ENCODE measurements at places on chromosomes 1 and 21.

DNA sequence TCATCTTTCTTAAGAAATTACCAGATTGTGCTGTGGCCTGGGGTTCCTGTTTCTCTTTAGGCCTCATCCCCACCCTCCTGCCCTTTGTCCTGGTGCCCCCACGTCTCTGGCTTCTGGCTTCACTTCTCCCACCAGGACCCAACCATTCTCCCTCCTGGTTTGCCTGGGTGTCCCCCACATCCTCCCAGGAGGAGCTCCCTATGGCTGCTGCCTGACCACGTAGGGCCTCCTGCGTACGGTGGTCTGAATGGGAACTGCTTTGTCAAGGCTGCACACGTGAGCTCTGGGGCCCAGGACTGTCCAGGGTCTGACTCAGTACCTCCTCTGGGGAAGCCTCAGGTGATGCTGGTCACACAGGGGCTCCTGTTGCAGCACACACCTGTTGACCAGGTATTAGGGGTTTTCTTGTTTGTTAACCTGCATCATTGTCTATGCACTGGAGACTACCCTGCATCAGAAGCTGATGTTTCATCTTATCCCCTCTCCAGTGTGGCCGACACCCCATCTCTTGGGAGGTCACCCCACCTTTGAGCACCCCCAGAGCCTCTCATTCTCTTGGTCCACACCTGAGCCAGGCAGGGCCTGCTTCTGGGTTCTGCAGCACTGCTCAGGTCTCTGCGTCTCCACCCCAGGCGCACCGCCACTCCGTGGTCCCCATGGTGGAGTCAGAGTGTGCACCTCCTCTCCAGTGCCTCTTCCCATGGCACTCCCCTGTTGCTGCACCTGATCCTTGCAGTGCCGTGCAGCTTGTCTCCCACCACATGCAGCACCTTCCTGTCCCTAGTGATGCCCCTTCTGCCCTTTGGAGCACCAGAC lies 65.8 kb downstream of the S100B start:
- no peak for DNase-seq

DNA sequence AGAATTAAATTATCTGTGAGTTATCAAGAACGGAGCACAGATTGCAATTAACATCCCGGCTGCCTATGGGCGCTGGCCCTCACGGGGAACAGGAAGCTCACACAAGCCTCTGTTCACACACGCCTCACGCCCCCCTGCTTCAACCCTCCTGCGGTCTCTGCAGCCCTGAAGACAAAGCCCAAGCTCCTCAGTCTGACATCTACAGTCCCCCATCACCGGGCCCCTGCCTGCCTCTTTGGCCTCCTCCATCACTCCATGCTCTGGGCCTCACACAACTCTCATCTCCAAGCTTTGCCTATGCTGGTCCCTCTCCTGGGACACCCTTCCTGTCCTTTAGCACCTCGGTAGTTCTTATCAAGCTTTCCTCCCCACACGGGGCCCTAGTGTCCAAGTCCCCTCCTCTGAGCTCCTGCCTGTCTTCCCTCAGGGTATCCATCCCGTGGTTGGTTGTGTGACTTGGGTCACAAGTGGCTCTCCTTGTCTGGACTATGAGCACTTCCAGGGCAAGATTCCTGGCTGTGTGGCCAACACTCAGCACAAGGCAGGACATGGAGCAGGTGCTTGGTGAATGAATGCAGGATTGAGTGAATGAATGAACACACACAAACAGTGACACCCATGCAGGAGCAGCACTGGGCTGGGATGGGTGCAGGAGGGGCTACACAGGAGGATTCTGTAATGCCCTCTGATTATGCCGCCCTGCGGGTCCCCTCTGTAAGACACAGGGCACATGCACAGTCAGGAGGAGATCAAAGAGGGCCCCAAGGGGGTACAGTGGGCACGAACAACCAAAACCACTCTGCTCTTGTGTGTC lies 116.1 kb downstream of the DMRTB1 start:
- DNase-seq, result no peak

DNA sequence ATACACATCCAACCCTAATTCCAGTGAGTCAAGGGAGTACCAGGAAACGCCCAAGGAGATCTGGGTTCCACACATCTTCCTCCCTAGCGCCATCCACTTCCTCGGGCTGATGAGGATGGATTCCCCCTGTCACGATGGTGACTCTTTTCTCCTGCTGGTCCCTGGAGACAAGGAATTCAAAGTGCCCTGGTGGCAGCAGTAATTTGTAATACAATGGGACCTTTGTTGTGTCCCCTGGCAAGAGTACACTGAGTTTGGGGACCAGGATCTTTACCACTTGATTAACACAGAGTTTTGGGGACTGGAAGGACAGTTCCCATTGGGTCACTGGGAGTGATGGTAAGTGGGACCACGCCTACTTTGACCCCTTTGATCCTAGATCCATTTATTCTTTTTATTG lies 9.4 kb upstream of the JAK1 start:
- no peak for DNase-seq

- no peak for DNase-seq
Measured at GRCh38 chr1:59672851-59673572, 141.7 kb upstream of the HOOK1 start.

DNA sequence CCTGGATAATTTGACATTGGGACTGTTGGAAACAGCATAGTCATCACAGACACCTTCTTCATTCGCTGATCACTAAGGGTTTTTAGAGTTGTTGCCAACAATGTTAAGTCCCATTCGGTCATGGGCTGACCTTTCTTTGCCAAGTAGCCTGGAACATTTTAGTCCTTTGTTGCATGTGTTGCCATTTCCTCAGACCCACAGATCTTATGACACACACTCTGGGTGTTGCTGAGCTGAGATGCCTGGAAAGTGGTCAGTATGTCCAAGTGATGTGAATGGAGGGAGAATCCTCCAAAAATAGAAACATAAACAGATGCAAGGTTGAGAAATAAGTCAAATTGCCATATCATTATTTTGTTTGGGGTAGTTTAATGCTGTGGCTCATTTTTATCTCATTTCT lies 61.5 kb upstream of the GJA5 start:
- no peak for DNase-seq

GRCh38 chr1:223776826-223777454 lies 64.6 kb downstream of the CAPN2 start:
- DNase-seq, result no peak

DNA sequence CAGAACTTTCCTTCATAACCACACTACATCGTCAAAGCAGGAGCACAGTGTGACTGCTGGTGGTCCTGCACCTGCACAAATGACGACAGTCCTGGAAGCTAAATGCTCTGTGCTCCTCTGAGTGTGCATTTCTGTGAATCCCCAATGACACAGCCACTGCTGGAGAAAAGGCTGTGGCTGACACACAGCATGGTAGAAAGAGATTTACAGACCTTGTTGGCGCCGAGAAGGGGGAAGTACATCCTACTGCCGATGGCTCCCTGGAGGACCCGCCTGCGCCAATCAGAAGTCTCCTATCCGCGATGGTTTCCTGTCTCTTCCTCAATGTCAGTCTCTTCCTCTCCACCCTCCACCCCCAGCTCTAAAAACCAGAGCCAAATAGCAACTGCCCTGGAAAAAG lies 115.4 kb upstream of the RAB4A start:
- peak; percentile 38 for DNase-seq

DNA sequence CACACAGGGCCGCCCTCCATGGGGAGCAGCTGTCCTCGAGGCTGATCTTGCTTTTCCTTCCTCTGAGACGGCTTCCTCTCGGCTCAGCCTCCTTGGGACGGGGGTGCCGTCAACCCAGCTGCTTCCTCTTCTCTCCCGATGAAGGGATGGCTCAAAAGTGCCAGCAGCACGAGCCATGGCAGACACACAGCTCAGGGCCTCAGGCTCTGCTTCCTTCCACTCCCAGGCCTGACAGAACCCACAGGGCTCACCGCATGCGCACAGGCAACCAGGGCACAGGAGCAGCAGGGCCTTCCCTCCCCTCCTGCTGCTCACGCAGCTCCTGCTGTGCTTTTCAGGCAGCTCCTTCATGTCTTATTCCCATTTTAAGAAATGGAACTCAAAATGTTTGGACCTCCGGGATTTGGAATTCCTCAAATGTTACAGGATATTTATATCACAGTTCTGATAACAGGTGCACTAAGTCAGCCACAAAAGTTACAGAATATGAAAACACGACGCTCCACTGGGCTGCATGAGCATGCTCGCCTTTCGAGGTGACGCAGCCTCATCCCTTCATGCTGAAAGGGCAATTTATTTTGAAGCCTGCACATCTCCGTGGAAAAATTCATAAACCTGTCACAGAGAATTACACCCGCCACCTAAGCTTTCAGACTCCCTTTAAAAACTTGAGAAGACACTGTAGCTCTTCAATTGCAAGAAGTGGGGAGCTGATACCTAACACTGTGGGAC lies 84.4 kb downstream of the HSF2BP start:
- no peak for DNase-seq

DNA sequence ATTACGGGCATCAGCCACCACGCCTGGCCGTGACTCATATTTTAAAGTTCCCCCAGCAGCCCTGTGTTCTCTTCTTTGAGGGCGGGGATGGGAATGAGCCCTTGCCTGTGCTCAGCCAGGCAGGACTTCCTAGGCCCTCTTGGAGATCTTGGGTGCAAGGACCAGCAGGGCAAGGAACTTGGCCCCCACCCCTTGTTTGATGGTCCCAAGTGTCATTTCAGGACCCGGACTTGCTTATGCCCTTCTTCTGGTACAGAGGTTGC lies 9.3 kb downstream of the RASSF5 start:
- no peak for DNase-seq

DNA sequence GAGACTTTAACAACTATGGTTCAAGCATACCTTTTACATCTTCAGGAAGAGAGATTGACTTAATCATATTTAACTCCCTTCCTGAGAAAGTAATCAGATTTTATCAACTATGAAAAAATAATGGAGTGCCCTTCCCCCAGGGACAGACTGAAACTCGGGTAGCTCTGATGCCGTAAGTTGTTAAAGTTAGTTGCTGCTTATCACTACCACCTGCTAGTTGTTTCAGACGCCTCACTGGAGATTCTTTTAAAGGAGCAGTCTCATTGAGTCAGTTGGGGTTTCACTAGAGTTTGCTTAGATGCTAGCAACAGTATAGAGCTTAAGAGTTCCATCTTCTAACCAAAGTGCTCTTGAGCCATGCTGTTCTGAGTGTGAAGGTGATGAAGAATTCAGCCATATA lies 17.0 kb upstream of the TRAF5 start:
- DNase-seq, result no peak

DNA sequence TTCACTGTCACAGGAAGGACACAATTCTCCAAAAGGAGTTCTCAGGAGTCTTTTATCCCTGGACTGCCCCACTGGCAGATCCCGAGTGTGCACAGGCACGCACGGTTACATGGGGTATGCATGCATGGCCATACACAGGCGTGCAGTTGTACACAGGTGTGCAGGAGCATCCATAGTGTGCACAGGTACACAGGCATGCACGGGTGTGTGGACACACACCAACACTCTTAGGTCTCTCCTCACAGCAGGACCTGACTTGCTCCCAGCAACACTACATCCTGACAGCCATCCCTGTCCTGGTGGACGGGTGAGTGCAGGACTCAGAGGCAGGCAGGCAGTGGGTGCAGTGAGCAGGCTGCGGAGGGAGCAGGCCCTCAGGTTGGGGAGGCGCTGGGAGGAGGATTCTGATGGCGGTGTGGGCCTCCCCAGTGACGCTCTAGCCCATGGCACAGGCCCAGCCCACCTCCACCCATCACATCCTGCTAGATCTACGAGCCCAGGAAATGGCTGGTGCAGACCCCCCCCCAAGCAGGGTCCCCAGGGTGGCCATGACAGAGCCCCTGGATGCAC lies 28.4 kb downstream of the SLC19A1 start:
- DNase-seq, result no peak
